ENCODE measurements at places on chromosomes 5 and 9.

GRCh38 chr9:84756731-84757130 lies 87.2 kb downstream of the NTRK2 start:
- no peak for DNase-seq

DNA sequence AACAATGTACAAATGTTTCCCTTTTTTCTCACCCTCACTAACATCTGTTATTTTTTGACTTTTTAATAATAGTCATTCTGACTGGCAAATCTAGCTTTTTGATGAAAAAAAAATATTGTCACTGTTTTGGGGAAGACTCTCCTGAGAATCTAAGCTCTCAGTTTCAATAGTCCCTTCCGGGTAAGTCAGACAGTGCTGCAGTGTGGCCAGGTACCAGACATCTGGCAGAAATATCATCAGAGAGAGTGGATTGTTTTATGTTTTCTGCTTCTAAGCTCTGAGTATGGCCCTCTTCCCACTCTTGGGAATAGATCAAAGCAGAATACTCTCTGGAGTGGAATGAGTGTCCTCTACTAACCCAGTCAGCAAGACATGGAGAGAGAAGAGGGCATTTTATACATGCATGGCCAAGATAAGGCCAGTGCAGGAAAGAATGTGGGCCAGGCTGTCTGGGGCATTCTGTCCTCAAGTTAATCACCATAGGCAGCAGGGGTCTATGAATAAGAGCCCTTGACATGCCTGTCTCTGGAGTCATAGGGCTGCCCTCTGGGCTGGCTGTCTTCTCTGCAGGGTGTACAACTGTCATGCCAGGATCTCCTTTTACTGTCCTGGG lies 38.5 kb upstream of the OR2S2 start:
- no peak for DNase-seq

DNA sequence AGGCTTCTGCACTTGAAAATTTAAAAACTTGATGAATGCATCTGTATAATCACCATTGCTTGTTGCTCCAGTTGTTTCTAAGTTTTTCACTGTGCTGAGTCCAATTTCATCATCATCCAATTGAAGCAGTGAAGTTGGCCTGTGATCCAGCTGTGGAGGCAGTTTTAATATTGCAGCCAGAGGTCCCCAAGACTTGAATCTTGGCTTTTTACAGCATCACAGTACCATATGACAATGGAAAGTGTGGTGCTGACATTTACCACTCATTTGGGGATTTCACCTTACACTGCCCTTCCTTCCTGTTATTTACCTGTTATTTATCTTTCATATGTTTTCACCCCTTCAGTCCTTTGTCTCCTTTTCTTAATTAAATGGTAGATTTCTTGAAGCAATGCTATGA lies 76.2 kb upstream of the SPIN1 start:
- no peak for DNase-seq

GRCh38 chr9:78515108-78515507 lies 218.2 kb downstream of the PSAT1 start:
- DNase-seq, result no peak

- DNase-seq, result no peak
Observed at GRCh38 chr9:89433826-89434225, 64.1 kb downstream of the SEMA4D start.

- no peak for DNase-seq
Observed at GRCh38 chr5:100595152-100595811, 60.1 kb downstream of the FAM174A start.

DNA sequence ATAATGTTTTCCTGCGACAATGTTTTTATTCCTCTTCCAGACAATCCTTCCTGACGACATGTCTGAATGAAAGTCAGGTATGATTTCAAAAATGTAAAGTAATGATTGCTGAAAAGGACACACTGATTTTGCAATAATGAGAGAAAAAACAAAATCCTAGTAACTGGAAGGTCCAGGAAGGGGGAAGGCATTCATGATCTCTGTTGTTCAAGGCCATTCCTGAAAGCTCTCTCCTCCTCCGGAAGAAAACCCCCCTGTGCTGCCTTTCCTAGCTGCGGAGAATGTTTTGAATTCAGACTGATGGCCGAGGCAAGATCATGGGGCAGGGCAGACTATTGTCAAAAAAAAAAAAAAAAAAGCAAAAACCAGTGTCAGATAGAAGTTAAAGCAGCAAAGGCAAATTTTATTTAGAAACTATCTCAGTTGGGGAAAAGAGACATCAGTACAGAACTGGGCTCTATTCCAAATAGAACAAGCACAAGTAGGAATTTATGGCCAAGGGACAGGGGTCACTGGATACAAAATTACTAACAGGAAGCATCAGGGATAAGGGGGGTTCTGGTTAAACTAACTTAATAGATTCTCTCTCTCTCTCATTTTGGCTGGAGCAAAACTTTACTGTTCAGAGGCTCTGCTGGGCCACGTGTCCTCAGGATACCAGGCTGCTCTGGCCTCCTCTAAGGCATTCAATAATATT lies 36.5 kb upstream of the CTSV start:
- DNase-seq, result no peak

DNA sequence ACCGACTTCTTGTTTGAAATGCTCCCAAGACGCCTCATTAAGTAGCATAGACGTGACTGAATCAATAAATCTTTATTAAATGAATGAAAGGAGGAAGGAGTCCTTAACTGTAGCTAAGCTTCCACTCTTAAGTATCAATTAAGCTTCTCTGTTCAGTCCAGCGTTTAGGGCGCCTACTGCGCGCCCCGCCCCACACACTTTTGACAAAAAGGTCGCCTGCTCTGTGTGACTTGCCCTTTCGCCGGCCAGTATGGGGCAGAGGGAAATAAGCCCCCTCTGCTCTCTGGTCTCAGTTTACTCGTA lies 662 bp upstream of the DOLPP1 start:
- no peak for DNase-seq

DNA sequence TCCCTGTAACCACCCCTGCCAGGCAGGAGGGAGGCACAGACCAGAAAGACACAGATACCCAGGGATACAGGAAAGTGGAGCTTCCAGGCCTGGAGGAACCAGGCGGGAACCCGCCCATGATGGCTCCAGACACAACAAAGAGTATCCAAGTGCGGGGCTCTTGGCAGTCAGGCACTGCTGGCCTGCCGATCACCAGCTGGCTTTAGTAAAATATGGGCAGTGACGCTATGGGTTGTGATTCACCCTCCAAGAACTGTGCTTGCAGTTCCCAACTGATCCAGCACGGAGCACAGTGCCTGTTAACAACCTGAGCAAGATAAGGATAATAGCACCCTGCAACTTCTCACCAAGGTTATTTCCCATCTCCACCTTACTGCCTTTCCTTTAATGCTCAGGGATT lies 463.3 kb downstream of the IRX1 start:
- DNase-seq, result no peak

DNA sequence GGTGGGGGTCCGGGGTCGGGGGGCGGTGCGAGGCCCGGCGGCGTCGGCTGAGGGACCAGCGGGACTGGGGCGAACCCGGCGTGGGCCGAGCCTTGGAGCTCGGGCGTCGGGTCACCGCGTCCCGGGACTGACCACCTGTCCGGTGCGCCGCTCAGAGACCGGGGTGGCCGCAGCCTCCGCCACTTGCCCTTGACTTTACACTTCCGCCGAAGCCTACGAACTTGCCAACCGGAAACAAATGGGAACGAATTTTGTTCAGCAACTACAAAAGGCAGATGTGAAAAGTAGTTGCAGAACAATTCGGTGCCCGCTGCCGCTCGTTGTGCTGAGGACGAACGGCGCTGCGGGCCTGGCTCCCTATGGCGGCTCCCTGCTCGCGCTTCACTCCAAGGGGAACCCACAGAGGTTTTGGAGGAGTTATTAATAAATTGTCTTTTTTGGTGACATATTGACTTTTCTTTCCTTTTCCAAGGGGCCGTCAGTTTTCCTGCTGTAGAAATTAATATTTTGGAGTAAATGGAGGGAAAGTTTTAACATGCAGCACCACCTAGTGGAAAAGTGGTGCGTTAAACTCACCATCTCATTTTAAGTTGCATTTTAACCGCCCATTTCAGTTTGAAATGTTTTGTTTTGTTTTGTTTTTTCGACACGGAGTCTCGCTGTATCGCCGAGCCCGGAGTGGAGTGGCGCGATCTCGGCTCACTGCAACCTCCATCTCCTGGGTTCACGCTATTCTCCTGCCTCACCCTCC lies 490 bp downstream of the PCBD2 start:
- DNase-seq, result peak; percentile 53

DNA sequence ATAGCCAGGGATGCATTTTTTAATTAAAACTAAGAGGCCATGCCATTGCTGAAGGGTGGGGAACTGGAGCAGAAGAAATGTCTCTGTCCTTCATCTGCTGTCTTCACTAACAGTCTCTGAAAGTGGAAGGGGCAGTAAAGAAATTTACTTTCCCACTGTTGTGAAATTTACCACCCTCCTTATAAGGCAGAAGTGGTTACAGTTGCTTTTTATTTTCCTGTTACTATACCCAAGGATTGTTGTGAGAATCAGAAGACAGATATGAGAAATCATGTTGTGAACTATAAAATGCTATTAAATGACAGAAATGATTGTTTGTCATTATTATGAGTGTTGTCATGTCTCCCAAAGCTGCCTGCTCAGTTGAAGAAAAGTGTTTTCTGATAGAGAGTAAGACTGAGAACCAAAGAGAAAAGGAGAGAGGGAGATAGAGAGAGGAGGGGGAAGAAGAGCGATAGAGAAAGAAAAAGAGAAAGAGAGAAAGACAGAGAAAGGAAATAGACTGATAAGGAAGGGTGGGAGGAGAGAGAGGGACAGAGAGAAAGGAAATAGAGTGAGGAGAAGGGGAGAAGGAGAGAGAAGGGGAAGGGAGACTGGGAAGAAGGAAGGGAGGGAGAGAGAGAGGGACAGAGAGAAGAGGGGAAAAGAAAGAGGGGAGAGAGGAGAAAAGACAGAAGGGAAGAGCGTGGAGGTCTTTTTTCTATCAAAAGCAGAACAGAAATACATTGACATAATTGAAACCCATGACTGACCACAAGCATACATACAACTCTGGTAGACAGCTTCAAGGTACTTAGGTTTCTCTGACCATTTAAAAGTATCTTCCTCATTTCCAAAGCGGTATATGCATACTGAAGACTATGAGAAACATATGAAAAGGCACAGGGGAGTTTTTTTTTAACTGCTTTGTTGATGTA lies 22.5 kb downstream of the SEC61B start:
- no peak for DNase-seq

- no peak for DNase-seq
Observed at GRCh38 chr5:130237721-130238120, 333.5 kb downstream of the CHSY3 start.

DNA sequence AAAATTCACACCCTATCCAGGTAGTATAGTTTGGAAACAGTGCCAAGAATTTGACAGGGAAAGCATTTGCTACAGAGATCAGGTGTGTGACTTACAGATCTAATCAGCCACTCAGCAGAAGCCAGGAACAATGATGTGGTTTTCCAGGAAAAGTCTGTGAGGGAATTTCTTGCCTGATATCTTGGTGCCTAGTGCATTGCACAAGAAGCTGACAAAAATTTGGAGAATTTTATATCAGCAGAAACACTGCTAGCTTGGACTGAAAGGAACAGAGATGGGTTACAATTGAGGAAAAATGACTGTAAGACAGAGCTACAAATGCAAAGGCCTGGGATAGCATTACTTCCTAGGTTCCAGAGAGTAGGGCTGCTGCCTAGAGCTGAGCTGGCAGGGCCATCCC lies 658.1 kb upstream of the CHD1 start:
- no peak for DNase-seq

DNA sequence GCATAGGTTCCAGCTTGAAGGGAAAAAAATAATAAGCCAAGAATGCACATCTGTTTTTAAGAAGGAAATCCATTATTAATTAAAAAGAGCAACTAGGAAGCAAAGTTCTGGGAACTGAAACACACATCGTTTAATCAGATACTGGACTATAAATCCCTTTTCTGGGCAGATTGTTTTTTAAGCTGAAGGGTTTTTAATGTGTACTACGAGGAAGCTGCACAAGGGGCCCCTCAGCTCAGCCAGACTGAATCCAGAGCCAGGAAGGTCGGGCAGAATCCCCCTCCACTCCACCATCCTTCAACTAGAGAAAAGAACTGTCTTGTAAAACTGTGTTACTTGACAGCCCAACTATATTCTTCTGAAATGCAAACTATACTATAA lies 49.2 kb downstream of the ROR2 start:
- no peak for DNase-seq

DNA sequence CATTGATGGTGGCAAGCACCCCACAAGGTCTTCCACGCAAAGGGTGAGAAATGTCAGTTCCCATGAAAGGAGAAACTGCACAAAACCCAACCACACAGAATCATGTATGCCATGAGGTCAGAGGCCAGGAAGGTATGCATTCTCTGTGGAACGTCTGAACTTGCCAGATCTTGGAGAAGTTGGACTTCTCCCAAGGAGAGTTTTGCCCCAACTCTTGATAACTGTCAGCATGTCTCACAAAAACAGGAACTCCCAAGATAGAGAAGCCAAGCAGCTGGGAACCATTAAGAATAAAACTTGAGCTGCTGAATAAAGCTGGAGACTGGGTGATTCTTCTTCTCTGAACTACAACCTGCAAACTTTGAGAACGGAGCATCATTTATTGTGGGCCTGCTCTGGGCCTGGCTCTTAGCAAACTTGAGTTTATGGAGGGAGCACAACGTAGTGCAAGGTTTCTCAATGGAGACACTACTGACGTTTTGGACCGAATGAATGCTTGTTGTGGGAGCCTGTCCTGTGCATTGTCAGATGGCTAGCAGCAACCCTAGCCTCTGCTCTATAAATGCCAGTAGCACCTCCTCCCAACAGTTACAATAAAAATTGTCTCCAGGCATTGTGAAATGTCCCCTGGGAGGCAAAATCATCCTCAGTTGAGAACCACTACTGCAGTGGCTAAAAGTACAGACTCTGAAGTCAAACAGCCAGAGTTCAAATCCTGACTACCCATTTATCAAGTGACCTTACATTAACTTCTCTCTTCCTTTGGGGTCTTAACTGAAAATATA lies 193.5 kb downstream of the ACTL7B start:
- no peak for DNase-seq

GRCh38 chr5:149410721-149411432 lies 31.8 kb upstream of the IL17B start:
- no peak for DNase-seq

DNA sequence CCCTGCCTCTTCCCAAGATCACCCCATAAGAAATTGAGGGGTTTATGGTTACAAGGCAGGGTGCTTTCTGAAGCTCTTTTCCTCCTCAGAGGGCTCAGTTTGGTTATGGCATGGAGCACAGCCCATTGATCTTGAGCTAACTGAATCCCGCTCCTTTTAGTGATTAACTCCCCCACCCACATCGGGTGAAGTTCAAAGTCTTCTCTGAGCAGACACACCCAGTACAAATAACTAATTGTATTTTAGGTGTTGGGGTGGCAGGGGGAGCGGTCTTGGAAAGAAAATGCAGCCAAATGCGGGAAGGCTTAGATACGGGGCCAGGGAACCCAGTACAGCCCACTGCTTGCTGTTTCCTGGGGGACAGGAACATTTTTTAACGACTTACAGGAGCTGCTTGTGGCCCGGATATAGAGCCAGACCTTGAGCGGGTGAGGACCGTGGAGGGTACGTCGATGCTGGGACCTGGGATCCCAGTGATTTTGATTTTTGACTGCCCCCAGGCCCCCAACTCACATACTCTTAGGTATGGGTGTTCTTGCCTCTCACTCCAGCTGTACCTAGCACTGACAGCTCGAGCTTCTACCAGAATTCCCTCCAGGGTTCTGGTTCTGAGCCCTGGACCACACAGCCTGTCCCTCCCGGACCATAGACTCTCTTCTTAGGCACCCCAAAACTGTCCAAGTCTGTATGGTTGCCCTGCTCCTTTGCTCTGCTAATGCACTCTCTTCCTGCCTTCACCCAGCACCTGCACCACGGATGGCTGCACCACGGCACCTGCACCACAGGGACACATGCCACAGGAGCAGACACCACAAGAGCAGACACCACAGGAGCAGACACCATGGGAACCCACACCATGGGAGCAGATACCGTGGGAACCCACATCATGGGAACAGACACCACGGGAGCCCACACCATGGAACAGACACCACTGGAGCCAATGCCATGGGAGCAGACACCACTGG lies 18.3 kb upstream of the RXRA start:
- DNase-seq, result no peak

Data from stimulated activated CD4-positive, alpha-beta T cell treated with anti-CD3 and anti-CD28 coated beads, Interleukin-2, amount 100 ng/mL, for 48 hours (primary cell).